H9 (cell line): ENCODE measurements at places on chromosomes 1 and 21.

GRCh38 chr1:227234998-227235405 lies 83.3 kb downstream of the CDC42BPA start:
- DNase-seq: peak; percentile 40

DNA sequence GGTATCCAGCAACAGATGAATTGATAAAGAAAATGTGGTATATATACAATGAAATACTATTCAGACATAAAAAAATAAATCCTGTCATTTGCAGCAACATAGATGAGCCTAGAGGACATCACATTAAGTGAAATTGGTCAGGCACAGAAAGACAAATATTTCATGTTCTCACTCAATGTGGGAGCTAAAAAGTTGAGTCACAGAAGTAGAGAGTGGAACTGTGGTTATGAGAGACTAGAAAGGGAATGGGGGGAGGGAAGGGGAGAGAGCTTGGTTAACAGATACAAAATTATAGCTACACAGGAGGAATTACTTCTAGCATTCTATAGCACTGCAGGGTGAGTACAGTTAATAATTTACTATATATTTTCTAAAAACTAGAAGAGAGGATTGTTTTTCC lies 37.1 kb upstream of the SERPINC1 start:
- no peak for DNase-seq

DNA sequence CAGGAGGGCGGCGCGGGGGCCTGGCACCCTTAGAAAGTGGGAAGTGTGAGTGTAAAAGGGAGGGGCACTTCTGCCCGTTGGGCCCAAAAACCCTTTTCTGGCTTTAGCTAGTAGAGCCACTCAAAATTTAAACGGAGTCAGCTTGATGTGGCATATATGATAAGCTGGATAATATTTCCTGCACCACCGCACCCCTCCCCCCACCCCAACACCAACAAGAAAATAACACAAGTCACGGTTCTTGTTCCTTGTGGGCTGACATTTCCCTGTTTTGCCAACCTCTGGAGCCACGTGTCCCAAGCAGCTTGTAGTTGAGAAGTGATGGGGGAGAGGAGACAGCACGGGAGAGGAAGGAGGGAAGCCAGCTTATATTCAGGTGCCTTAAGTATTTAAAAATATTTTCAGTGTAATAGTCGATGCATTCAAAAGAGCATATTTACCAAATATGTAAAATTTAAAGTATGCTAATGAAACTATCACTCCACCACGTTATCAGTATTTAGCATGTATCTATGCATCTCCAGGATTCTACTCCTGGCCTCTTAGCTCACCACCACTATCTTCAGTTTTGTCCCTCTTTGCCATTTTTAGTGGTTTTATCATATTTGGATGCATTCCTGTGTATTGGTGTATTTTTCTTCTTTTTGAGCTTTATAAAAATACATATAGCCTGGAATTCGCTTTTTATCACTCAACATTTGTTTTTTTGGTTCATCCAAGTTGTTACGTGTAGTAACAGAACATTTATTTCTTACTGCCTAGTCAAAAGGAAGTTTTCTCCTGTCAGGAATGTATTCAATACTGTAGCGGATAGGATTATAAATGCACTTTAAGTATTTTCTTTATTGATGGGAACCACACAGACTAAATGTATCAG lies 773 bp upstream of the DDX59 start:
- DNase-seq: no peak

DNA sequence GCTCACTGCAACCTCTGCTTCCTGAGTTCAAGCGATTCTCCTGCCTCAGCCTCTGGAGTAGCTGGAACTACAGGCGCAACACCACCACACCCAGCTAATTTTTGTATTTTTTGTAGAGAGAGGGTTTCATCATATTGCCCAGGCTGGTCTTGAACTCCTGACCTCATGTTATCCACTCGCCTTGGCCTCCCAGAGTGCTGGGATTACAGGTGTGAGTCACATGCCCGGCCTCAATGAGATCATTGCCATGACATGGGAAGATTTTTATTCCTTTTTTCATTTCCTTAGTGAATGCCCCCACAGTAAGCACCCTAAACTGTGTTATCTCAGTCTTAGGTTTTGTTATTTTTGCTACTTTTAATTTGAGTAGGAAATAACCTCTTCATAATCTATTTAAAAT lies 977.9 kb downstream of the BRINP3 start:
- DNase-seq: no peak
